ENCODE measurements at places on chromosomes 13 and 19. TPM values are rescaled to one million over a fixed set of nuclear protein-coding genes. Genes with fewer than 3 reads are reported as not detected.

DNA sequence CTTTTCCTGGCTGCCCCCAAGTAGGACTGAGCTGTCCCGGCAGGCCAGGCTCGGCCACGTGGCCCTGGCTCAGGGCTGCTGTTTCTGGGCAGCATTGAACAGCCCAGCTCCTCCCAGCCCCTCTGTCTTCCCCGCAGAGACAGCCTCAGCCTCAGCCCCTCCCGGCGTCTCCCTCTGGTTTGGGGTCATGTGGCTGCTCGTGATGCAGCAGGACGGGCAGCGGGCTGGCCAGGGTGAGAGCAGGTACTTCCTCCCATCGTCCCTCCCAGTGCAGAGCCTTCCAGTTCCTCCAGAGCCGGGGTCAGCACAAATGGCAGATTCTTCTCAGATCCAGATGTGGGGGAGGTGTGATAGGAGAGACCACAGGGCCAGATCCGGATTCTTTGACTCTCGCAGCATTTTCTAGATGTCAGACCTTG lies 114.6 kb downstream of the KDM4B start:
- DNase-seq, result no peak

GRCh38 chr19:40174092-40174491 lies 17.1 kb upstream of the MAP3K10 start:
- DNase-seq, result no peak

DNA sequence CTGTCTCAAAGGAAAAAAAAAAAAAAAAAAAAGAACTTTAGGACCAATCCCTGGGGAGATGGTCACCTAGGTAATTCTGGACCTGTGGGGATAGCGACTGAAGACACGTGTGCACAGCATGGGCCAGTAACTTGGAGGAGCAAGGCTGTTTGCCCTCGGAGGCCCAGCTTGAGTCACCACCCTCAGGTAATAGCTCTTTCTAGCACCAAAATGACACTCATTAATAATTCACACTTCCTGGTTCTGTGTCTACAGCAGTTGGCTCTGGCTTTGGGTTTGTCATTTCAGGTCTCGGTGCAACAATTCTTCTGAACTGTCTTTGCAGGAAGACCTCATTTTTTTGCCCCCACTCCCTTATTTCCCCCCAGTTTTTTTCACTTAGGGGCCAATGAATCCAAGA lies 3.9 kb upstream of the ATP11A start:
- no peak for DNase-seq

The ZNF90 gene
- 0.42 TPM for total RNA-seq

The PROZ gene
- total RNA-seq, result not detected

DNA sequence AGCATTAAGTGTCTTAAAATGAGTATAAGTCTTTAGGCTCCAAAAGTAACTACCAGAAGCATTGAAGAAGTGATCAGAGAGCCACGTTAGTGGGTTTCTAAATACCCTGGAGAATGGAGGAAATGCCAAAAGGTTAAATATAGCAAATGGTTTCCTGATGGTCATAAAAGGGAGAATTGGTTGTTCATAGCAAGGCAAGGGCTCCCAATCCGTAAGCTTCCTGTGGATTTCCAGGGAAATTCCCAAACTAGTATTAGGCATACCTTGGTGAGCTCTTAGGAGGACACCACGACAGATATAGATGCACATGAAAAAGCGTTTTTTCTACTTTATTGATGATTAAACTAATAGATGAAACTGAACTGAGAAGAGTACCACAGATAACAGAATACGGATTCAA lies 410.9 kb downstream of the FOXO1 start:
- DNase-seq, result no peak

The LMTK3 gene
- not detected for total RNA-seq

The PIH1D1 gene
- total RNA-seq, result 115 TPM

The LPAR2 gene
- 5.0 TPM for total RNA-seq

- peak; percentile 85 for DNase-seq
Observed at GRCh38 chr19:10852098-10852800, 4.0 kb downstream of the C19orf38 start.

GRCh38 chr19:49398931-49399330 lies 10.9 kb downstream of the KASH5 start:
- DNase-seq, result no peak

Measured in M059J (cell line).